NCI-H1417 treated with DMSO at 0.1 percent for 48 hours (cell line): ENCODE measurements at places on chromosomes 12 and 14.

DNA sequence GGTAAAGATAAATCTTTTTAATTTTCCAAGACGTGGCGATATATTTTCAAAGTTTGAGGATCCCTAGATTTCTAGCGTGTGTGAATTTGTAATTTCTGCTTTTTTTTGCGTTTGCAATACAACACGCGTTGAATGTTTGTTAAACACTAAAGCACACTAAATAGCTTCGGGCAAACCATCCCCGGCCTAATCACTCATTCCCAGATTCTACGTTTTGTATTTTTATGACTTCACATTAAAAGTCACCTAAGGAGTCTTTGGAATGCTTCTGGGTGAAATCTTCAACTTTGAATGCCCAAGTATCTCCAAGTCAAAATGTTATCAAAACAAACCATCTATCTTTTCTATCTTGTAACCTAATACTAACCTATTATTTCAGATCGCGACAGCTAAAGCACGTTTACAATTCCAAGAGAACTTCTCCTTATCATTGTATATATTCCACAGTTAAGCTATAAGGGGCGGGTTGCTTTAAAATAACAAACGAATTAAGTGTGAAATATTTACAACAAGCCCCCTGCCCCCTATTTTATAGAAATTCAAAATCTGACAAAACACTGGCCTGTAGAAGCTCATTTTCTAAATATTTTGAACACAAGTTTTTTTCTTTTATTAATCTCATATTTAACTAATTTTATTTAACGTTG lies 1.1 kb downstream of the ALX1 start:
- DNase-seq = no peak

- no peak for DNase-seq
Measured at GRCh38 chr12:79725987-79726386, 35.2 kb upstream of the PAWR start.

DNA sequence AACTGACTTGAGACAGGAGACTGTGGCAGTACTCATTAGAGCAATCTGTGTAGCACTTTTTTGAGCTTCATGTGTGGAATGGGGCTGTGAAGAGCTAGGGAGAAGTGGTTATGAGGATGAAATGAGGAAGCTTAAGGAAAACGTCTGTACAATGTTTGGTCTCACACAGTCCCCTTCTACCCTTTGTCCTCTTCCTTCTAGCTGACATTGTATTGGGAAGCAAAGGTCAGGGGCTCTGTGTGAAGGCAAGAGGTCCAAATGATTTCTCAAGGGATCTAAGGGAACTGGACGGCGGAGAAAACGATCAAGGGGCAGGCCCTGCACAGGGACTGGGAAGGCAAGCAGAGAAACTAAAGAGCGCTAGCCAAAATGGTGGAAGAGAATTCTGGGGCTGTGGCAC lies 13.1 kb upstream of the CIPC start:
- no peak for DNase-seq

- DNase-seq = no peak
Measured at GRCh38 chr12:64419696-64420095, 15.5 kb downstream of the XPOT start.

GRCh38 chr12:123986374-123986965 lies 13.5 kb downstream of the ZNF664 start:
- no peak for DNase-seq

DNA sequence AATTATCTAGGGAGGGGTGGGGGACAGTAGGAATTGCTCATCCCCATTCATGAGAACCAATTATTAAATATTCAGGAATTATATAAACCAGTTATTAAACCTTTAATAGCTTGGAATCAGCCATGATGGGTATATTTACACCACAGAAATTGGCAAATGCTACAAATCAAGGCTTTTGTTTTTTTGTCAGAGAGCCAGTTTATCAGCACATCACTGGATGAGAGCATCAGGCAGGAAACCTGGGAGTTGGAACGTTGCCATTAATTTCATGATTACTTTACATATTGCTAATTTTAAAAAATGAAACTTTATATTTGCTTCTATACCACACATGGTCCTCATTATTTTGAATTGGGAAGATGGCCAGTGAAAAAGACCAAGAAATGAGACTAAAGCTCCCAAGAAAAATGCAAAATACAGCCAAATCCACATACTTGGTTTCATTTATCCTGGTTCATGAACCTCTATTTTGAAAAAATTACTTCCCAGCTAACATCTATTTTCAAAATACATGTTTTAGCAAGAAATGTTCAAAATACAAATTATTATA lies 48.4 kb downstream of the ATL1 start:
- no peak for DNase-seq

DNA sequence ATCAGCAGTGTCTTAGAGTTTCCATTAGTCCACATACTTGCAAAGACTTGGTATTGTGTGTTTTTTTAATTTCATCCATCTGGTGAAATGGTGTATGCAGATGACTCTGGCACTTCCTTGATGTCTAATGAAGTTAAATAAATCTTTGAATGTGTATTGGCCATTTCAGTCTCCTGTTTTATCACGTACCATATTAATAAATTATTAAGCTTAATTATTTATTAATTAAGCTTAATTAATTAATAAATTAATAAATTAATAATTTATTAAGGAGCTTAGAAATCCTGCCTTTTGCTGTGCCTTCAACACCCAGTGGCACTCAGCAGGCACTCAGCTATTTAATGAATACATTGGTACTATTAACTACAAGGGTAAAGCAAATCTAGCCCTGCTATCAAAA lies 18.2 kb downstream of the PDZRN4 start:
- no peak for DNase-seq

- no peak for DNase-seq
Measured at GRCh38 chr12:65822732-65823512, 1.4 kb upstream of the HMGA2 start.

DNA sequence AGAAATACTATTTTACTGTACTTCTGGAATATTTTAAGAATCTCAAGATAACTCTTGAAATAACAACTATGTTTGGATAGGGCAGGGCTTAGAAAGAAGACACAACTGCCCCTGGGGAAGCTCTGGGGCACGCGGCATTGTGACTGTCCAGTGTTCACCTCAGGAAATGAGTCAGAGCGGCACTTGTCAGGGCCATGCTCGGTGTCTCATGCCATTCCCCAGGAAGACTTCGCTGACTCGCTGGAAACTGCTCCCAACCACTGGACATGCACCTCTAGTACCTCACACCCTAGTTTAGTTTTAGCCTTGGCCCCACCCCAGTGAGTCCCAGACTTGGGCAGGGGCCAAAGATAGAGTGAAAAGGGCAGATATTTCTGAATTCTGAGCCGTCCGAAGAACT lies 192.0 kb downstream of the TTC7B start:
- DNase-seq = no peak

DNA sequence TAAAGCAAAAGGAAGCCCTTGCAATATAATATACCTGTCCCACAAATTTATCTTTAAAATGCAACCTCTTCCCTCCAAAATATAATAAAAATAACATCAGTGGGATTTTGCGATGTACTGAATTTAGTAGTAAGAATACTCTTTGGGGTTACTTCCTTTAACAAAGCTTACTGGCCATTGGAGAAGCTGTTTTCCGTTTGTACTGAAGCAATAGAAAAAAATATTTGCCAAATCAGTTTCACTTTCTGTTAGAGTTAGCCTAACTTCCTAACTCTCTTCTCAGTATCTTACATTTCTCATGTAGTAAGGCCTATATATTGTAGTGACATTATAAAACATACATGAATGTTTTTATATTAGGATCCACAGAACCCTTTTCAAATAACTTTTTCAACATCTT lies 3.7 kb downstream of the MAX start:
- no peak for DNase-seq

GRCh38 chr14:31252865-31253264 lies 45.3 kb upstream of the HECTD1 start:
- no peak for DNase-seq

GRCh38 chr12:89080793-89081465 lies 271.4 kb downstream of the DUSP6 start:
- no peak for DNase-seq

DNA sequence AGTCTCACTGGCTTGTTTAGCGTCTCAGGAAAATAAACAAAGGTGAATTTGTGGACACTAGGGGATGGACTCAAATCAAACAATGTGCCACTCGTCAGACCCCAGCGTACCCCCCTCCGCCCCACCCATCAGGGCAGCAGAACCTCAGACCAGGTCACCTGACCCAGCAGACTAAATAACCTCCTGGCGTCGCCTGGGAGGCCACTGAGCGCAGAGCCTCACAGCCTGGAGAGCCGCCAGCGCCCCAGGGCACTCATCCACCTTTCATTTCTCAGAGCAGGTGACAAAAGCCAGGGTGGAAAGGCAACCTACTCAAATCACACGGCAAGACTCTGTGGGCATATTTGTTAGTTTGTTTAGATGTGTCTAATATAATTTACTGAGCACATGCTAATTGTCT lies 100.9 kb downstream of the DICER1 start:
- peak; percentile 50 for DNase-seq

- no peak for DNase-seq
Measured at GRCh38 chr14:61472801-61473376, 151.5 kb downstream of the PRKCH start.

DNA sequence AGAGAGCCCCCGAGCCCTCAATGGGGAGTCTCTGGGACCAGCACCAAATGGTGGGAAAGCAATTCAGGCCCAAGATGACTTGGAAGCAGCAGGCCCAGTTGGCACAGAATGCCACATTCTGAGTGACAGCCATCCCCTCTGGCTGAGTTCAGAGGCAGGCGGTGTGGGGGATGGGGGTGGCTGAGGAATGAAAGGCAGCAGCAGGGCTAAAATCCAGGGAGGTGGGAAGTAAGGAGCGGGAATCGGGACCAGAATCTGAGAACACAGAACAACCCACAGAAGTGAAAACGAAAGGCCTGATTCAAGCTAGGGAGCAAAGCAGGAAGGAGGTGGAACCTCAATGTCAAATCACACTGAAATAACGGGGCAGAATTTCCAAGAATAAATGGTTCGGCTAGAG lies 171.2 kb downstream of the CALM1 start:
- DNase-seq = no peak

DNA sequence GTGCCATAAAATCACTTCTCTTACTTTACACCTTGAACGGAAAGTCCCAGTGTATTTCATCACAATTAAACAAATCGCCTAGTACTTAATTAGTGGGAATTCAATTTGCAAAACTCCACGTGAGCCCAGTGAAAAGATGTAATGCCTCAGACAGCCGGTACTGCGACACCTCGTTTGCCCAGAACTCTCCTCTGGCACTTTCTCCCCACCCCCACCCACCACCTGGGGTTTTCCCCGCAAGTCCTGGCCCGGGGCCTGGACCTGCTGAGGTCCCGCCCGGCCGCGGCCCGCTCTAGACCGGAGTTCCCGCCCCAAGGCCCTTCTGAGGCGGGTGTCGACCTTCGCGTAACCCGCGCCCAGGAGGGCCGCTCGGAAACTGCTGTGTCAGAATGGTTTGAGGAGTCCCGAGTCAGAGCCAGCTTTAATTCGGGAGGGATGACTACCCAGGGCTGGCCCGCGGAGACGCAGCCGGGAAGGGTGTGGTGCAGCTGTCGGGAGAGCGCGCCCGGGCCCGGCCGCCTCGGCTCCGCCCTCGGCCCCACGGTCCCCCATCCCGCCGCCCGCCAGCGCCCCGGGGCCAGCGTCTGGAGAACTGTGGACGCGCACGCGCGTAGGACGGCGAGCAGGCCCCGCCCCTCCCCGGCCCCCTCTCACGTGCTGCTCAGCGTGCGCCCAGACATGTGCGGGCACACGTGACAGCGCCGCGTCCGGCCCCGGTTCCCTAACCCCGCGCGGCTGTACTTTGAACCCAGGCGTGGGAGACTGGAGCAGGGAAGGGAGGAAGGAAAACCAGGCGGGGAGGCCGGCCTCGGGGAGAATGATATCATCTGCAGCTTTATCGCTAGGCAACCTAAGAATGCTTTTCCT lies 10.8 kb downstream of the BHLHE41 start:
- DNase-seq = peak; percentile 61

- DNase-seq = no peak
Measured at GRCh38 chr12:112971248-112971647, 7.1 kb upstream of the OAS2 start.

DNA sequence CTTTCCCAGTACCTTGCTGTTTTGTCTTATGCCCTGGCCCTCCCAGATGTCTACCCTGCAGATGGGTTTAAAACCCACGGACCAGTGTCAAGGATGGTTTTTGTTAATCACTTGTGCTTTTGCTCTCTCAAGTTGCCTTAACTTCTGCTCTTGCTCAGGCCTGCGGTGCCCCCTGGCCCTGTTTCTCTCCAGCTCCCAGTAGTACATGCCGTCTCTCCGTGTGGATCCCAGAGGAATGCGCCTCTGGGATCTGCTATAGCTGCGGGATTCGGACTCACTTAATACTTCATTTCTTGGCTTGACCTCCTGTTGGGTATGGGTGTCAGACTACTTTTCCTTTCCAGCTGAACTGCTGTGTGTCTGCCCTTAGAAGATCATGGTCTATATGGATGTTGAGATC lies 14.5 kb downstream of the PLEKHG3 start:
- DNase-seq = no peak

DNA sequence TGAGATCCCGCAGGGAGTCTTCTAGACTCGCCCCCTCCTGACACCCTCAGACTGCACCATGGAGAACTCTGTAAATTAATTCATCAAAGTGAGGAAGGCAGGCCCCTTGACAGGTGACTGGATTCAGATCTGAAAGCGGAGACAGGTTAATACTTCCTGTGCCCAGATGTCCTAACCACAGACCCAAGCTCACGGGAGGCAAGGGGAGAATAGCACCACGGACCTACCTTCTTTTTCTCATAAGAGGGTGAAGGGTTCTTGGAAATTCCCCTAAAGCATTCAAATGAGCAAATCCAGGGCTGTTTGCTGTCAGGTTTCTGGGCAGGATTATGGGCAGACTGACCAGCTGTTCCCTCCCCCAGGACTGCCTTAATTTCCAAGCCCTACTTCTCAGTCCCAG lies 170.0 kb downstream of the ZFP36L1 start:
- DNase-seq = no peak

- no peak for DNase-seq
Measured at GRCh38 chr14:100004392-100004791, 60.8 kb upstream of the EVL start.

DNA sequence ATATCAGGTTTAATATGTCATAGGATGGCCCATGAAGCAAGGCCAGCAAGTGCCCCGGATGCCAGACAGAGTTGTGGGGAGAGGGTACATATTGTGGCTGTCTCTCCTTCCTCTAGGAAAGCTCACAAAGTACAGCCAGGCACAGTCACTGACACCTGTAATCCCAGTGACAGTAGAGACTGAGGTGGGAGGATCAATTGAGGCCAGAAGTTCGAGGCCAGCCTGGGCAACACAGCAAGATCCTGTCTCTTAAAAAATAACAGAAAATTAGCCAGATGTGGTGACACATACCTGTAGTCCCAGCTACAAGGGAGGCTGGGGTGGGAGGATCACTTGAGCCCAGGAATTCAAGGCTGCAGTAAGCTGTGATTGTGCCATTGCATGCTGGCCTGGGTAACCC lies 32.1 kb downstream of the SLC7A8 start:
- no peak for DNase-seq
